ENCODE measurements at places on chromosomes 6 and 20.

GRCh38 chr20:46438156-46438750 lies 31.8 kb upstream of the ELMO2 start:
- peak; percentile 9 for DNase-seq

- DNase-seq, result no peak
Measured at GRCh38 chr6:41691426-41692079, 43.9 kb downstream of the TFEB start.

- no peak for DNase-seq
Measured at GRCh38 chr6:134529921-134530320, 212.0 kb upstream of the SGK1 start.

GRCh38 chr20:48295445-48295903 lies 510.2 kb upstream of the SULF2 start:
- DNase-seq, result no peak

DNA sequence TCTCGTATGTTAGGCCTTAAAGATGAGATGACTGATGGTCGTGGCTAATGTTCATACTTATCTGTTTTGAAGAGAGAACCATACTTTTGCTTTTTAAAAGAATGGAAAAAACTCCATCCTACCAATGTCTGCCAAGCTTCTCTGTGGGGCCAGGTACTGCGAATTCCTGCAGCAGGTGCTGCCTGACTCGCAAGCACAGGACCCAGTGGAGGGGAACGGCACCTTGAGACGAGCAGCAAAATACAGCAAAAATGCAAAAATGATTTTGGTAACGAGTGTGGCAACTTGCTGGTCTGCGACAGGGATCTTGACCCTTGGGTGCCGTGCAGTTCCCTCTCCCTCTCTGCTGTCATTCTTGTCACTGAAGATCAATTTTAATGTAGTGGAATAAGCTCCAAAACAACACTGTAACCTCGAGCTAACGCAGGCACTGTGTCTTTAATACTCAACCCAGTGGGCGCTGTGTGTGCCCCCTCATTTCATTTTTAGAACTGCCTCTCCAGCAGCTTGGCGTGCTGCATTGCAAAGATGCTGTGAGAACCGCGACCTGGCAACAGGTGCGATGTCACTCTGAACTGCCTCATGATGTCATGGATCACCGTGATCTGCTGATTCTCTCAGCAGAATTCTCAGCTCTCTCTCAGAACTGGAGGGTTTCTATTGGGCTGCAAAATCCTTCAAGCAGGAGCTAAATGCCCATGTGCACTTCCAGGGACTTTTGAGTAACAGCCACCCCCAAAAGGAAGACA lies 51.6 kb downstream of the RAMACL start:
- no peak for DNase-seq

All from NCI-H2081 (cell line).